ENCODE measurements at places on chromosomes 3 and 15.

DNA sequence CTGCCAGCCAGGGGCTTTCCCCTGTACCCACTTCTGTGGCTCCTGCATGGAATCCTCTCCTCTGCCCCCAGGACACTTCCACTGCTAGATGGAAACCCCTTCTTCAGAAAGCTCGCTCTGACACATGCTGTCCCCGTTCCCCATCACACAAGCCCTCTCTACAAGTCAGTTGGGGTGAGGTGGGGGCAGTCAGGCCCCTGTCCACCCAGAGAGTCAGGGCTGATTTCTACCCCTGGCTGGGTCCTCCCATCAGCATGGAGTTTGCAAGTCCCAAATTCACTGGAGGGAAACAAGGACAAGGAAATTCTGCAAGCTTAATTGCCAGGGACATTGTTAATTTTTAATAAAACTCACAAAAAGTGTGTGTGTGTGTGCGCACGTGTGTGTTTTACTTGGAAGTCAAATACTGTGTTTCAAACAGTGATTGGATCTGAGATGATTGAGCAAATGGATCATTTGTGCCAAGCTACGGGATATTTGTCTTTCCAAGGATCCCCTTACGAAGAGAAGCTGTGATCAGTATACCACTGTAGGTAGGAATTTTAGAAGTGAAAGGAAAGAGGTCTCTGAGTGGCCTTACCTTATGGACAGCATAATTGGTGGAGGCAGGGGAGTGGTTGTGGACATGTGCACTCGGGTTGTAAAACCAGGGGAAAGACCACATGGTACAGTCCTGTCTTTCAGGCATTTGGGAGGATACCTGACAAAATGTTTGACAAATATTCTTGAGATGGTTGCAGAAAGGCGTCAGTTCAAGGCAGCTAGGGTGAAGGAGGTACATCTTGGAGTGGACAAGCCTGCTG lies 1.5 kb upstream of the AMOTL2 start:
- no peak for DNase-seq

DNA sequence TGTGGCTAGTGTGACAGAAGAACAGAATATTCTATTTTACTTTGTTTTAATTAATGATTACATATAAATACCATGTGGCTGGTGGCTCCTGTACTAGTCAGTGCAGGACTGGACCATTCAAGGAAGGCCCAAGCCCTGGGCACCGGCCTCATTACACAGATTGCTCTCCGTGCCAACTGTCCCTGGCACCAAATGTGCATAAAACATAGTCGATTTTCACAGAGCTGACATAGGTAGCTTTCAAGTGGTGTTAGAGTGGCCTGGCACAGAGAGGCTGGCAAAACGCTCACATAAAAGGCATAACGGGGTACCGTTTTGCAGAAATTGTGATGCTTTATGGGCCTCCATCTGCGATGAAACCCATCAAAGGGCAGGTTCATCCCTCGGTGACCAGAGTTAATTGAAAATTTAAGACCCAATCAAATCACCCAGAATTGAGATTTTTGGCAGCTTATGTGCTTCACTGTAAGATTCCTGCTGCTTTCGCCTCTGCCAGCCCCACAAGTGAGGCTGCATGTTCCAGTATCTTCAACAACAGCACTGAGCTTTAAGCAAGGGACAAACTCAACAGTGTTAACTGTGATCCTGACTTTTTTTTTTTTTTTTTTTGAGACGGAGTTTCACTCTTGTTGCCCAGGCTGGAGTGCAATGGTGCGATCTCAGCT lies 25.9 kb downstream of the RFTN1 start:
- DNase-seq, result no peak

- DNase-seq, result no peak
Observed at GRCh38 chr15:50390554-50391264, 33.5 kb upstream of the USP8 start.

DNA sequence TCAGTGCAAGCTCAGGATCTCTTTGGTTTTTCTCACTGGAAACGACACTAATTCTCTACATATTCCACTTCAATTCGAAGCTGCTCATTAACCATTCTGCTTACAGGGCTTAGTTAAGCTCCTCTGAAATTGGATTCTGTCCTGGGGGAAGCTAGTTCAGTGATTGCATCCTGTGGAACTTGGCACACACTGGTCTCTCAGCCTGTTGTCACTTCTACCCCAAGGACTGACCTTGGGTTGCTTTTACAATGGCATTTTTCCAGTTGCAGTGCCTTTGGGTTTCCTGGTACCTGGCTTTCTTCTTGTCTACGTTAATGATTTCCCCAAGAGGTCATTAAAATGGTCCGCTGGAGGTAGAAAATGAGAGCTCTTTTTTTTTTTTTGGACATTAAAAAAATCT lies 33.3 kb upstream of the GABRB3 start:
- no peak for DNase-seq

DNA sequence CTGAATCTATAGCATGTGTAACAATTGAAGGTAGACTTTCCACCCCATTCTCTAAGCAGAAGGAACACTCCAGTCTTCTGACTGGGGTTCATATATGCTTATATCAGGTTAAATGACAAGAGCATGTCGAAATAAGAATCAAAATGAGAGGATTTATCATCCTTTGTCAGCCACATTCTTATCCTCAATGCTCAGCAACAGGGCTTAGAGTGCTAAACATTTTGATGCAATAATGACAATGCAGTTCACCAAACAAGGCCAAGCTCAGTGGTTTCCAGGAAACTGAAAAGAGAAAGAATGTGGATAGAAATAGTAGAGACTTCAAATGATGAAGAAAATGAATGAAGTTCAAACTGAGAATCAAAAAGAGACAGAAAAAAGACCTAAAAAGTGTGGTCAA lies 78.0 kb downstream of the FSIP1 start:
- DNase-seq, result no peak

DNA sequence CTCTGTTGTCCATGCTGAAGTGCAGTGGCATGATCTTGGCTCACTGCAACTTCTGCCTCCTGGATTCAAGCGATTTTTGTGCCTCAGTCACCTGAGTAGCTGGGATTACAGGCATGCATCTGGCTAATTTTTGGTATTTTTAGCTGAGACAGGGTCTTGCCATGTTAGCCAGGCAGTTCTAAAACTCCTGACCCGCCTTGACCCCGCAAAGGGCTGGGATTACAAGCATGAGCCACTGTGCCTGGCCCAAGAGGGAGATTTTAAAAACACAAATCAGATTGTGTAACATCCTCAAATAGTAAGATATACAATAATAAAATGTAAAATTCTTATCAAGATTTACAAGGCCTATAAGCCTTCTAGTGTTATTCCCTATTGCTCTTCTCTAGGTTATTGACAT lies 62.5 kb upstream of the PHLDB2 start:
- no peak for DNase-seq

- no peak for DNase-seq
Observed at GRCh38 chr3:101571028-101571895, 2.7 kb upstream of the PCNP start.

- no peak for DNase-seq
Observed at GRCh38 chr3:196063049-196063448, 18.8 kb downstream of the TFRC start.

- DNase-seq, result no peak
Observed at GRCh38 chr3:16600780-16601536, 4.3 kb downstream of the DAZL start.

GRCh38 chr3:59006634-59007517 lies 42.9 kb downstream of the CFAP20DC start:
- DNase-seq, result no peak

GRCh38 chr15:36152936-36153335 lies 426.5 kb upstream of the CDIN1 start:
- no peak for DNase-seq

DNA sequence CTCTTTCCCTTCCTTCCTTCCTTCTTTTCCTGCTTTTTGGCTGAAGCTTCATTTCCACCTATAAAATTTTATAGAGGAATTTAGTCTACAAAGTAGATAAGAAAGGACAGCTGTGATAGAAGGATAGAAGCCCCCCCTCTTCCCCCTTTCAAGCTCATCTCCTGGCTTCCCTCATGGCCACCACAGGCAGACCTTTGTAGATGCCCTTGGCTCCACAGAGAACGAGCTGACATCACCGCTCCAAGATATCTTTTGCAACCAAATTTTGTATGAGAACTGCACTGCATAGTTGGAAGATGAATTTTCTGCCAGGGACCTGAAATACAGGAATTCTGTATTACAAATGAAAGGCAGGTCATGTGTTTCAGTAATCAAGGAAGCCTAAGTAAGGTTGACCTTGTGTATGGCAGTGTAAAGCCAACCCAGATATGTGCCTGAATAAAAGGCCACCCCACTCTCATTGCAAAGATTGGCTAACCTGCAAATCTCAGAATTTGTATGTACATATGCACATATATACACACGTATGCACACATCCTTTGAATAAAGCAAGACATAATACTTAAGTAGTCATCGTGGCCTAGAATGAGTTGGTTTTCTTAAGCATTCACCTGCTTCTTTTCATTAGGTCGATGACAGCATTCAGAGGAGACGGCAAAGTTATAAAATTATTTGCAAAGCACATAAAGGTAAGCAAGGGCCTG lies 57.1 kb upstream of the FILIP1L start:
- no peak for DNase-seq

DNA sequence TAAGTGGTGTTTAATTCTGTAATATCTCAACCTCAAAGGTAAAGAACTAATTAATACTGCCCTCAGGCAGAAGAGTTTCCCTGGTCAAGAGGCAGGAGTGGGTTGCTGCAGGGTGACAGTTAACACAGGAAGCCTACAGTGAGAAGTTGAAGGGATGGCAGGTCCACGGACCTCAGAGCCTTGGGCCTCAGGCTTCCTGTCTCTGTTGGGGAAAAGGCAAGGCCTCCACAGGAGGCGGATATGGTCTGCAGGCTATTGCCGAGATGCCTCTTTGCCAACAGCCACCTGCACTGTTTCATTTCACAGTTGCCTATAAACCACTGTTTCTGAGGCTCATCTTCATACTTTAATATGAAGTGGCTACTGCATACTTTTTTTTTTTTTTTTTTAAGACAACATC lies 33.3 kb upstream of the RPN1 start:
- no peak for DNase-seq

- no peak for DNase-seq
Observed at GRCh38 chr3:104396974-104397669, 969.6 kb upstream of the ALCAM start.

DNA sequence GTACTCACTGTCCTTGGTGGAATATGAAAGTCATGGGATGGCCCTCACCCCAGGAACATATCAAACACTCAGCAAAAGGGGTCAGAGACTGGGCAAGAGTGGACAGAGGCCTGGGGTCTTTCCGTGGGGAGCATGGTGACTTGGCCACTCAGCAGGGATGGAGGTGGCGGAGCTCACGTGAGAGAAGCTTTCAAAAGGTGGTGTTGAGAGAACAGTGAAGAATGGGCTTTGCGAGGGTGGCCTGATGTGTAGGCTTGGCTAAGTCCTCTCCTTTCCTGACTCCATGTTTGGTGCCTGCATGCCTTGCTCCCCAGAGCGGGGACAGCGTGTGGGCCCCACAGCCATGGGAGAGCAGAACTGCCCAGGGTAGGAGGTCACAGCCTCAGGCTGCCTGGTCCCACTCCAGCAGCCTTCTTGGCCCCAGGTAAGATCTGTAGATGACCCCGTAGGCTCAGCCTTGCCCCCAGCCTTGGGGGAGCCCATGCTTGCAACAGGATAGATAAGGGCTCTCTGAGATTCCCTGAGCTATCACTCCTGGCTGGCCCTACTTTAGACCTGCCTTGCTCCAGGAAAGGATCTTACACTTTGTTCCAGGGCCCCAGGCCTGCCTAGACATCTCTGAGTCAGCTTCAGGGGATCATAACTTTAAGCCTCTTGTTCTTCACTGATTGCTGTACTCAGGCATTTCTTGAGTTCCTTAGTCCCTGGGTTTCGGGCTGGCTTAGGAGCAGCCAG lies 17.0 kb downstream of the RPLP1 start:
- DNase-seq, result no peak

GRCh38 chr3:109330405-109330804 lies 6.9 kb downstream of the DPPA4 start:
- DNase-seq, result no peak

GRCh38 chr3:105364128-105364527 lies 2.6 kb upstream of the ALCAM start:
- no peak for DNase-seq

DNA sequence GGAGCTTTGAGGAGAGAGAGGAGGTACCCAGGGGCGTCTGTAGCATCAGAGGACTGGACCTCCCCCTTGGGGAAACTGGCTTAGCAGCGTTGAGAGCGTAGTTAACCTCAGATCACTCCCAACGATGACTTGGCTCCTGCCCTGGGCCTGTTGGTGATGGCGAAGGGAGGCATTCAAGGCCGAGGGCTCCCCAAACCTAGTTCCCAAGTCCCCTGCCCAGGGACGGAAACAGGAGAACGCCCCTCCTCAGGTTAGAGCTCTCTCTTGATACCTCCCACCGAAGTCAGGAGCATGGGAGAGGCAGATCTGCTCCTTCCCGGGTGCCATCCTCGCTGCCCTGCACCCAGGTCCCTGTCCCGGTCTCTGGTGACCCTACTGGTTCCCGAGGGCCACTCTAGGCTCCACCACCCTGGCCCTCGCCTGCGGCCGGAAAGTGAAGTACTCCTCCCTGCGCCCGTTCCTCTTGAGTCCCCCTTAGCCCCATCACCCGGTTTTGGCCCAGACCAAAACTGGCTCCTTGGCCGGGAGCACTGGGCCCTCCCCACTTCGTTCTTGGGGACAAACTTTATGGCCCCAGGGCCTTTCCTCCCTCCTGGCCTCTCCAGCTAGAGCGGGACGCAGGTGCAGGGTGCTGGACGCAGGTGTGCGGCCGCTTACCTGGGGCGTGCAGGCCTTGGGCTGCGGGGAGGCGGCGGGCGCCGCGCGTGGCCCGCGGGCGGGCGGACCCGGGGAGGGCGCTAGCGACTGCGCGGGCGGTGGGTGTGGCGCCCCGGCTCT lies 2.6 kb upstream of the SKOR1 start:
- no peak for DNase-seq

DNA sequence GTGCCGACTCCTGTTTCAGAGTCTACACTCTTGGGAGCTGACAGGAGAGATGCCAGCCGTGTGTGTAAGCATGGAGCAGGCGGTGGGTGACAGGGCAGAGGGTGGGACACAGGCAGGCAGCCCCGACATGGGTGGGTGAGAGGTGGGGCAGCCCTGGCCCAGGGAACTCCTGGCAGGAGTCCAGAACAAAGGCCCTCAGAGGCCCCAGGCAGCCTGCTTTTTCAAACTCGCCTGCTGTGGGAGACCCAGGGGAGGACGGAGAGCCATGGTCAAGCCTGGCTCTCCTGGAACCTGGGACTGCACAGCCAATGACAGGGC lies 29.3 kb upstream of the SLC41A3 start:
- DNase-seq, result no peak

DNA sequence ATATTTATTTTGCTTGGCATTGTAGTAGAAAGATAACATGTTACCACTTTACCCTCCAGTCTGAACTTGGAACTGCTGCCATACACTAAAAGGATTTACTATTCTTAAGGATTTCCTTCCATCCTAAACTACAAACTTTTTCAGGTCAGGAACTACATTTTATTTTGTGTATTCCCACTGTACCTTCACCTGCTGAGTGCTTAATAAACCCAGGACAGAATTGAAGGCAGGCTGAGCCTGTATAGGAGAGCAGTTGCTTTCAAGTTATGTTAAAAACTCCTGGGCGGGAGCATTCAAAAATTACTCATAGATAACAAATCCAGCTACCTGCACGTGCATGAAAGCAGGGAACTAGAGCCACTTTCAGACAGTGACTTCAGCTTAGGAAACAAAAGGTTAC lies 58.3 kb downstream of the CACNA1D start:
- DNase-seq, result no peak

GRCh38 chr3:185397676-185398075 lies 34.7 kb downstream of the MAP3K13 start:
- DNase-seq, result no peak

- no peak for DNase-seq
Observed at GRCh38 chr15:42921342-42921731, 759 bp upstream of the TTBK2 start.

Measured in GM06990 (cell line).